ENCODE measurements at places on chromosomes 11 and 22. TPM values are rescaled to one million over a fixed set of nuclear protein-coding genes. Genes with fewer than 3 reads are reported as not detected.

The C11orf87 gene
- total RNA-seq = not detected

The TTC28 gene
- 17.8 TPM for total RNA-seq

The PHLDB1 gene
- total RNA-seq = 29.4 TPM

The ST14 gene
- 0.11 TPM for total RNA-seq

The ZNF215 gene
- total RNA-seq = 2.7 TPM

The OR6T1 gene
- total RNA-seq = not detected

The NAALADL1 gene
- total RNA-seq = 14.3 TPM

The IGSF9B gene
- not detected for total RNA-seq

The TMEM191C gene
- total RNA-seq = 2.7 TPM

The MN1 gene
- total RNA-seq = 32.0 TPM

The KCNJ1 gene
- not detected for total RNA-seq

The C22orf15 gene
- 0.54 TPM for total RNA-seq

The FAT3 gene
- 0.11 TPM for total RNA-seq

The NAALAD2 gene
- 0.87 TPM for total RNA-seq

The MYO18B gene
- total RNA-seq = not detected

The TESMIN gene
- 4.7 TPM for total RNA-seq

The PDGFD gene
- total RNA-seq = 3.5 TPM

The DDI1 gene
- not detected for total RNA-seq

The MYRF gene
- 1.2 TPM for total RNA-seq

The E2F8 gene
- 0.65 TPM for total RNA-seq

The CECR2 gene
- total RNA-seq = not detected

The POTEH gene
- total RNA-seq = not detected

The CRYBA4 gene
- total RNA-seq = not detected

The LDLRAD3 gene
- total RNA-seq = 5.1 TPM

The LYVE1 gene
- total RNA-seq = not detected

The RIMBP3C gene
- total RNA-seq = 0.87 TPM

The HIRA gene
- total RNA-seq = 15.8 TPM

The IGLL1 gene
- total RNA-seq = not detected

The GUCY1A2 gene
- total RNA-seq = 11.4 TPM

The LRRC32 gene
- 25.5 TPM for total RNA-seq

The DGCR8 gene
- total RNA-seq = 28.0 TPM

The NXPE2 gene
- 0.76 TPM for total RNA-seq

The C11orf98 gene
- 22.4 TPM for total RNA-seq

The SAA2 gene
- total RNA-seq = not detected

The USH1C gene
- total RNA-seq = not detected

The ADSL gene
- 148 TPM for total RNA-seq

All from placental epithelial cell (primary cell).